ENCODE measurements at places on chromosomes 2 and 18.

DNA sequence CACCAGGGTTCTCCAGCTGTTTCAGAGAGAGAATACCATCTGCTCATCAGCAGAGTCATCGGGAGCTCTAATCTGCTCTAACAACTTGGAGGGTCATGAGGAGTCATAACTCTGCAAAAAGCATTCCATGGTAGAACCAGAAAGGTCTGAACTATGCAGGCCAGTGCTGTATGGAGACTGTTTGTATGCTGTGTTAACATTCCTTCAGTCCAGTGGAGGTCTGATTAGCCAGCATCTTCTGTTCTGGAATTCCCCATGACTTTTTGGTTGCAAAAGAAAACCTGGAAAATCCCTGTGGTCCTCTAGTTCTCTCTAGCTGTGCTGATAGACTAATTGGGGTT lies 9.4 kb upstream of the ITGB6 start:
- no peak for DNase-seq

GRCh38 chr2:57370882-57371585 lies 675.6 kb upstream of the VRK2 start:
- DNase-seq, result no peak

DNA sequence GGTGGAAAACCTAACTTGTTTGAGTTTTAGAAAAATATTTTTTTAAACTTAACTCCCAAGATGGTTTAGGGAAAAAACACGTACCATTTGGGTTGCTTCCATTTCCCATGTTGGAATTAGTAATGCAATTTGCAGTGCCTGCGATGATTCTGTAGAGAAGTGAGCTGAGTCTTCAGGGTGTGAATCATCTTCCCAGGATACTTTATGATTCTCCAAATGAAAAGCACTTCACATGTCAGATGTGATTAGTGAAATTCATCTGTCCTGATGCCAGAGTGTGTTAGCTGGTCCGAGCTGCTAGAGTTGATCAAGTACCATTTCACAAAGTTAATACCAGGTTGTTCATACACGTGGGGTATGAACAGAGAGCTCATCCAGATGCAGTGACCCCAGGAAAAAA lies 59.1 kb downstream of the ACOXL start:
- DNase-seq, result no peak

- DNase-seq, result no peak
These were observed 142.4 kb downstream of the CAPN13 start for GRCh38 chr2:30664761-30665358.

DNA sequence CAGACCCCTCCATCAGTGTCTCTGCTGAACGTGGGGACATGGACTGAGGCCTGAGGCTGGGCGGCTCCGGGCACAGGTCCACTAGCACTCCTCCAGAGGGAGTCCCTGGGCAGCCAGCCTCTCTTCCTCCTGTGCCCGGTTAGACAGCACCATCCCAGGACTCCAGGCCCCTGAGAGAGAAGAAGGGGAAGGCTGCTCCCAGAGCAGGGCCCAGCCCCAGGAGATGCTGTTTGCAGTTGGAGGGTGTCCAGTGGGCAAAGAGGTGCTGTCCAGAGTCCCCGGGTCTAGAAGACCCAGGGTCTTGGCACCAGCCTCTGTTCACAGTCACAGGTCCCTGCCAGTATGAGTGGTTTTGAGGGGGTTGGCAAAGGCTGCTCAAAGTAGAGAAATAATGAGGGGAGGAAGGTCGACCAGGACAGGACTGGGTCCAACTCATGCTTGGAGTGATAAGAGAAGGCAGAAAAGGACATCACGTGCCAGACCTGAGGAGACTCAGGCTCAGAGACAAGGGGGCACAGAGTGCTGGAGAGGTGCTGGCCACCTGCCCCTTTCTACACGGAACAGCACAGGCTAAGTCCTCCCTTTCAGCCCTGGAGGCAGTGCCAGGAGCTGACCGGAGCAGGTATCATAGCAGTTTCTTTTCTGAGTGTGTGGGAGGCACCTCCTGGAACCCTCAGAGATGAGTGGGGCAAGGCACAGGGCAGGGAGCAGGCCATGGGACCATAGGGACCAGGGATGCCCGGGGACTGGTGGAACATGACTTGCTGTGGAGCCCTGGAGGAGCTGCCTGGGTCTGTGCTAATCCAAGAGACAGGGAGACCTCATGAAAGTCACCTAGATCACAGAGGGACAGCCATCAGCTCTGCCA lies 21.1 kb downstream of the CRACDL start:
- no peak for DNase-seq

GRCh38 chr2:2187196-2187595 lies 143.9 kb downstream of the MYT1L start:
- DNase-seq, result no peak

- DNase-seq, result no peak
These were observed 77.2 kb downstream of the MDH1 start for GRCh38 chr2:63665846-63666475.

DNA sequence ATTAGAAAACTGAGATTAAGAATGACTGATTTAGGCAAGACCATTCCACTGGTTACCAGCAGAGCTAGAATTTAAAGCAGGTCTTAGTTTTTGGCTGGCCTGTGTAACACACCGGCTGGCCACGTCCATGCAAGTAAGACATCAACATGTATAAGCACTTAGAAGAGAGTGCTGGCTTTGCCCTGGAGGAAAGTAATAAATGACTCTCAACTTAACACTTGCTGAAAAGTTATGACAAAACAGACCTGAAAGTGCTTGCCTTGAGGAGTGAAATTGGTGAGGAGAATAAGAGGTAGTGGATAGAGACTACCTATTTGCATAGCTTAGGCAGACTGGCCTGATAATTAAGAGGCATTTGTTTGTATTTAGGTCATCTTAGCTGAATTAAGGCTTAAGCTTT lies 165.7 kb upstream of the KCNJ3 start:
- no peak for DNase-seq

DNA sequence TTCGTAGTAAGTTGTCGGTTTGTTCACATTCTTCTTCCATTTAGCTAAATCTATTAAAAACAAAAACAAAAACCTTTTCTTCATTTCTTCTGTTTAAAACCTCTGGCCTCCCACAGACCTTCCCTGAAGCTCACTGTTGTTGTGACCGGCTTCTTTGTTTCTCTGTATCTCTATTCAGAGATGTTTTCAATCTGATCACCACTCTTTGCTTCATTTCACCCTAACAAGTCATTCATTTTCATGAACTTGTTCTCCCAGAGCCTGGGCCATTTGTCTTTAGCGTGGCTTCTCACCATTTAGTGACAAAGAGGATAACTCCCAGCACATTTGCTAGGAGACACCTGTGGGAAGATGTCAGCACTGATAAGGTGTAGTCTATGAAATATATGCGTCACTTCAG lies 794.2 kb downstream of the ERBB4 start:
- DNase-seq, result no peak

DNA sequence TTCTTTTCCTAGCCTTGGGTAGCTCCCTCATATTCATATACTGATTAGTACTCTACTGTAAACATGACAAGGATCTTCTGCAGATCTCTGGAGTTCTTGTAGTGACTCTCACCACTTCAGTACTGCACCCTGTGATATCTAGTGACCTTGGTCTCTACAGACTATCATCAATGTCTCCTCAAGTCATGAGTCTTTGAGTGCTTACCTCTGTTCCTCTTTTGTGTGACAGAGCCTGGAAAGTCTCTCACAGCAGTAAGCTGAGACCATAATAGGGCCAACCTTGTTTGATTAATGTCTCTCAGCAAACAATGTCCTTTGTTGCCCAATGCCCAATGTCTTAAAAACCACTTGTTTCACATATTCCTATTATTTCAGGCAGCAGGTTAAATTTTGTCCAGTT lies 34.2 kb upstream of the BAZ2B start:
- no peak for DNase-seq

GRCh38 chr18:7333025-7333562 lies 102.2 kb downstream of the LRRC30 start:
- DNase-seq, result no peak

GRCh38 chr2:74850496-74851190 lies 16.7 kb downstream of the HK2 start:
- DNase-seq, result no peak

DNA sequence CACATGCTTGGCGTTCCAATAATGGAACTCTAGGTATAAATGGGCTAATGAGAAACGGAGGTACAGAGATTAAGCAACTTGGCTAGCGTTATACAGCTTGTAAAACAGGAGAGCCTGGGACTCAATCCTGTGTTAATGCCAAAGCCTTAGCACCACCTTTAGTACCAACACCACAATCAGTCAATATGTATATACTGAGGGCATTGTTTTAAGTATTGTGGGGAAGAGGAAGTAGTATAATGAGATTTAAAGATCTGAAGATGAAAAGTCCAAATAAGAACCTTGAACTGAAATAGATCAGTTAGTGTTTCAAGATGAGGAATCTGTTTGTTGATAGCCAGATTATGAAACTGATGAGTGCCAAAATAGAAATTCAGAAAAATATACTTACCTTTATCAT lies 8.1 kb downstream of the MARS2 start:
- DNase-seq, result no peak

GRCh38 chr2:64631771-64632170 lies 21.9 kb downstream of the SERTAD2 start:
- DNase-seq, result no peak

- no peak for DNase-seq
These were observed 29.4 kb upstream of the TMEM178A start for GRCh38 chr2:39636306-39636705.

DNA sequence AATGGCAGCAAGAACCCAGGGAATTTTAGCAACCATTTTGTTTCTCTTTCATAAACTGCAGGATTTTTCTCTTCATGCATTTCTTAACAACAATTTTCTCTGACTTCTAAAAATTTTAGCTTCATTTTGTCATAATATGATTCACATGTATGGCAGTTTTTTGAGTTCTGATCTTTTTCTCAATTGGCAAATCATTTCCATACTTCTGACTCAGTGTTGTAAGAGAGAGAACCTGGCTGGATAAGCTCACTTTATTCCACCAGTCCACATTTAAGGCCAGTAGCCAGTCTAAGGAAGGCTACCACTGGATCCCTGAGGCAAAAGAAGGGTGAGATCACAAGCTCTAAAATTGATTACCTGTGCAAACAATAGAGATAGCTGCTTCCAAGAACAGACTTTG lies 42.8 kb upstream of the COL3A1 start:
- DNase-seq, result no peak

DNA sequence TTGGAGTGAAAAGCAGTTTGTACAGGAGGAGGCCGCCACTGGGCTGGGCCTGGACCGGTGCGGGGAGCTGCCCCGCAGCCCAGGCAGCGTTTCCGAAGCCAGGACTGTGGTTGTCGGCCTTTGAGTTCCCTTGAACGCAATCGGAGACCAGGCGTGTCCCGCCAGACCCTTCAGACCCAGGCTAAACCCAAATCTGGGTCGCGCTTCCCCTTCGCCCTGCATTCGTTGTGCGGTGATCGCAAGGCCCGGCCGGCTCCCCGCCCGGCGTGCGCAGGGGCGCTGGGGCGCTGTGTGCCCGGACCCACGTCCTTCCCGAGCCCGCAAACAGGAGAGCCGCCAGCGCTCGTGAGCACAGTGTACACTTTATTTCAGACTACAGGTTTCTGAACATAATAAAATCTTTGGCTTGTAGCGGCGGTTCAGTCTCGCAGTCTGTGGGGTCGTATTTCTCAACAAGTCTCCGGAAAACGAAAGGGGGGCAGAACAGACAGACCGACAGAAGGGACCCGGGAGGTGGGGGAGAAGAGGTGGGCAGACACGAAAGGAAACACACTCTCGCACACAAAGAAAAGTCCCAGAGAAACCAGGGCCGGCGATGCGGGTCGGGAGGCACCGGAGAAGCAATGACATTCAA lies 5.5 kb downstream of the EN1 start:
- DNase-seq, result no peak
